CD8-positive, alpha-beta T cell (primary cell): ENCODE measurements at places on chromosomes 11 and 22.
A peak's percentile ranks its signal among the peaks of the same experiment; 100 is the strongest.

GRCh38 chr22:47619631-47620030 is 857.2 kb downstream of the TBC1D22A start:
- no peak for DNase-seq

DNA sequence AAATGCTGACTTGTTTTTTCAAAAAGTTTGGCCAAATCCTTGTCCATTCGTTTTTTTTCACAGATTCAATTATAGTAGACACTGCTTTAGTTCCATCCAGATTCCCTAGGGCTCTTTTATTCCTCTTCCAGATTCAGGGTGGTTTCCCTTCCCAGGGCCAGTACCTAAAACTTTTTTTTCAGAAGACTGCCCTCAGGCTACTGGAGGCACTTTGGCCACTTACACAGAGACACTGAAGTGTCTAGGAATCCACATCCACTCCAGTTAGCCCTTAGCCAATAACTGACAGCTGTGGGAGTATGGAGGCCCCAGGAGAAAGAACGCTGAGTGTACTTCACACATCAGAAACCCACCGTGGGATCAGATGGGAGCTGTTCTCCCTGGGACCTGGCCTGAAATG is 77.3 kb downstream of the CCDC34 start:
- DNase-seq = no peak

DNA sequence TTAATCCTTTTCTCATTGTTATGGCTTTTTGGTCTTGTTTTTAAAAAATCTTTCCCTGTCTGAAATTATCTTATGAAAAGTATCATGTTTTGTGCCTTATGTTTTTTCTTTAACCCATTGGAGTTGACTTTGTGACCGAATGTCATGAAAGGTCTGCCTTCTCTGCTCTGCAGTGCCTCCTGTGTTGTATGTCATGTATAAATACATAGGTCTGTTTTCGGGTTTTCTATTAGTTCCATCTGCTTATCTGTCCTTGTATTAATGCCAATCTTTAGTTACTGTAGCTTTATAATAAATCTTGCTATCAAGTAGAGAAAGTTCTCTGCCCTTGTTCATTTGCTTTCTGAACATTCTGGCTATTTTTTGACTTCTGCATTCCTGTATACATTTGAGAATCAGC is 73.0 kb downstream of the ZBTB44 start:
- no peak for DNase-seq

GRCh38 chr11:132561937-132562336 is 970.4 kb downstream of the OPCML start:
- DNase-seq = no peak

DNA sequence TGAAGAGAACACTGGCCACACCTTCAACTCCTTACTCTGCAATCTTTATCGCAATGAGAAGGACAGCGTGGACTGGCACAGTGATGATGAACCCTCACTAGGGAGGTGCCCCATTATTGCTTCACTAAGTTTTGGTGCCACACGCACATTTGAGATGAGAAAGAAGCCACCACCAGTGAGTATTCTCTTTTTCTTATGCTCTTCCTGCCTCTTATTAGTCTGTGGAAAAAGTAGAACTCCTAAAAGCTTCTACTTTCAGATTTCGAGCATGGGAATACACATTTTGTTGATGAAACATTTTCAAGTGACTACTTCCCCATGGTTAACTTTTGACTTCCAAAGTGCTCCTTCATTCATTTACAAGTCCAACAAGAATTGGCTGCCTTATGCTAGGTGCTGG is 20.9 kb downstream of the ALKBH3 start:
- DNase-seq = no peak

DNA sequence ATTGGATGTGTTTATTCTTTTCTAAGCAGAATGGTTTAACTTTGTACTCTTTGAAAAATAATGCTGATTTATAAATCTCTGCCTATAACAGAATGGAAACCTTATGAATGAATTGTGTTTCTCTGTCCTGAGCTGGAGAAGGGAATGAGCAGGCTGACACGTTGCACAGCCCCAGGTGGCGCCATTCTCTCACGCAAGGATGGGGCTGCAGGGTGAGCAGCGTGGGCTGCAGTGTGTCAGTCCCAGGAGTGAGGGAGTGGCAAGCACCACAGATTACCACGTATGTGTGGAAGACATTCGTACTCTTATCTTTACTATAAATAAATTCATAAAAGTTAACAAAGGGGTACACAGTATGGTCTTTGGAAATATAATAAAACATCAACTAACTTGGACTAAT is 33.4 kb downstream of the FDX1 start:
- DNase-seq = peak; percentile 54

- no peak for DNase-seq
Measured at GRCh38 chr11:69157156-69157821, 1.6 kb downstream of the SMIM38 start.

DNA sequence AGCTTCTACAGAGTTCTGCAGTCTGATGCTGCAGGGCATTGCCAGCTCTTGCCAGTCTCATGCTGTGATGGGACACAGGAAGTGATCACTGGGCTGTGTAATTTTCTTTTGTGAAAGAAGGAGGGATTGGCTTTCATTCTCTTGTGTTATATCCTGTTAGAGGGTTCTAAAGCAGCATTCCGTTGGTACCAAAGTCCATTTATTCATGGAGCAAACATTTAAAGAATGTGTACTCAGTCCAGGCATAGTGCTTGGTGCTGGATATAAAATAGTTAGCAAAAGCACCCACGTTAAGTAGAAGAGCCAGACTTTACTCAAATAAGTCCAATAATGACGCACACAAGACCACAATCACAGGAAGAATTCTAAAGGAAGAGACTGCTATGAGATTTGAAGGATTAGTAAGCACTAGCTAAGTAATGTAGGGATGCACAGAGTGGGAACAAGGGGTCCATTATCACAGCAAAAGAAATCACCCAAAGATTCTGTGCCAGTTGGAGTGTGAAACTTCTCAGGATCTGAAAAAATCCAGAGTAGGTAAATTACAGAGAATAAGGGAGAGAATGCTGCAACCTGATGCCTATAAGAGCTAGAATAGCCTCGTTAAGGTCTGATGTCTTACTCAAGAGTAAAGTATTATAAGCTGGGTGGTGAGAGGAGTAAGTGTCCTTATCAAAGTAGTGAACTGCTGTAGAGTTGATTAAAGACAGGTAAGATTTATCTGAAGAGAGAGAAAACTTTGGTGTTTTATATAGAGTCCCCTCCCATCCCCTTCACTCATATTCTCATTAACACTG is 728.3 kb downstream of the METTL15 start:
- no peak for DNase-seq

- no peak for DNase-seq
Measured at GRCh38 chr11:76577921-76578653, 92.5 kb downstream of the LRRC32 start.

- no peak for DNase-seq
Measured at GRCh38 chr11:48073031-48073861, 92.9 kb downstream of the PTPRJ start.

GRCh38 chr22:47114813-47115517 is 352.5 kb downstream of the TBC1D22A start:
- no peak for DNase-seq

GRCh38 chr11:35030716-35031213 is 108.2 kb upstream of the CD44 start:
- no peak for DNase-seq

DNA sequence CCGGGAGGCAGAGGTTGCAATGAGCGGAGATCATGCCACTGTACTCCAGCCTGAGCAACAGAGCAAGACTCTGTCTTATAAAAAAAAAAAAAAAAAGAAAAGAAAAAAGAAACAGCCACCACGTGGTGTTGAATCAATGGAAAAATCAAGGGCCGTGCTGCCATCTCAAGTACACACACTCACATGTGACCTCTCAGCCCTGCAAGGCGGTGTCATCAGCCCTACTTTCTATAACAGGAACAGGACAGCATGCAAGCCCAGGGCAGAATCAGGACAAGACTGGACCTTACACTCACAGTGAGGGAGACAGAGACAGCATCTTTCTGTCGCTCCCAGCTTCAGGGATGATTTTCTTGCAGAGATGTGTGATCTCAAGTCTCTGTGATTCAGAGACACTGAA is 179.6 kb downstream of the MPPED1 start:
- DNase-seq = no peak

- DNase-seq = no peak
Measured at GRCh38 chr11:32098142-32098903, 7.4 kb downstream of the RCN1 start.

GRCh38 chr22:36042240-36042639 is 13.6 kb upstream of the RBFOX2 start:
- DNase-seq = no peak

- no peak for DNase-seq
Measured at GRCh38 chr11:97461934-97462333, 1072.1 kb downstream of the JRKL start.

- DNase-seq = peak; percentile 65
Measured at GRCh38 chr11:64971421-64972233, at the start of gene MAJIN. Gene MAJIN, minus strand, starts transcription at chr11:64972108. Its CDS starts 12,703 bp downstream, at chr11:64959405.

DNA sequence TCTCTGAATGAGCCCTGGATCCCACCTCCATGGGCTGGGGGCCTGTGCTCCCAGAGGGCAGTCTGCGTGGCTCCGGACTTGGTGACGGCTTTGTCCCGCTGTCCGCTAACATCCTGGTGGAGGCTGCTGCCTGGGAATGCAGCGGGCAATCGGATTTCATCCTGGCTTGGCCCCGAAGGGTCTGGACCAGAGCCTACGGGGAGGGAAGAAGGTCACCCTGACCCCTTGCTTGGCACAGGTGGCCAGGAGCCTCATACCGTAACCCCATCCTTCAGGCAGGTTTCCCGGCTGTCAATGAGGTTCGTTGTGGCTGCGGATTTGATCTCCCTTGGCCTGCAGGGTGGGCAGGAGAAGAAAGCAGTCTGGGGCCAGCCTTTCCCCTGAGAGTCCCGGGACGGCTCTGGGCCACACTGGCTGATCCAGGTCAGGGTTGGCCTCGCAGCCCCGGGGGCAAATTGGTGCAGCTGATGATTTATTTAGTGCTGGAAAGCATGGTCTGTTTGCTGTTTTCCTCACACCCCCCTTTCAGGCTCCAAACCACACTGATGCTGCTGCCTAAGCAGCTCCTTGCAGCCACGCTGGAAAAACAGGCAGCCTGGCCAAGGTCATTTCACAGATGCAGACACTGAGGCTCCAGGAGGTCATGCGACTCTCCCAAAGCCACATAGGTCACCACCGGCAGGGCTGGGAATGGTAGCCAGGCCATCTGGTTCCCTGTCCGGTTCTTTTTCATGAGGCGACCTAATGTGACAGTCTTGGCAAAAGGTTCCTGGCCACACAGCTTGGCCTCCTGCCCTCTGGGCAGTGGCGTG is 15.0 kb downstream of the PRDM11 start:
- no peak for DNase-seq

DNA sequence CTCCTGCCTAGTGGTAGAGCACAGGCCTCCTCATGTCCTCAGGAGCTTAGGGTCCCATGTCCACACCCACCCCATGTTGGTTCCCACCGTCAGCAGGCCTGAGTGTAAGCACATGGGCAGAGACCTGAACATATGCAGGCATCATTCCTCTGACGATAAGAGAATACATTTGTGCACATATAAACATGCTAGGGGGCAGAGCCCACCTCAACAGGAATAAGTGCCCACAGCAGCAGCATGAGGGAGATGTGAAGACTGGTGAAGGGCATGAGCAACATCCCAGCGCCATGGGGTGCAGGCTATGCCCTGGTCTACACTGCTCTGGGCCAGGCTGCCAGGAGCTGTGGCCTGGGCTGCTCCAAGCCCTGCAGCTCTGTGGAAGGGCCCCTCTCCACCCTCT is 16.9 kb downstream of the ADORA2A start:
- no peak for DNase-seq

DNA sequence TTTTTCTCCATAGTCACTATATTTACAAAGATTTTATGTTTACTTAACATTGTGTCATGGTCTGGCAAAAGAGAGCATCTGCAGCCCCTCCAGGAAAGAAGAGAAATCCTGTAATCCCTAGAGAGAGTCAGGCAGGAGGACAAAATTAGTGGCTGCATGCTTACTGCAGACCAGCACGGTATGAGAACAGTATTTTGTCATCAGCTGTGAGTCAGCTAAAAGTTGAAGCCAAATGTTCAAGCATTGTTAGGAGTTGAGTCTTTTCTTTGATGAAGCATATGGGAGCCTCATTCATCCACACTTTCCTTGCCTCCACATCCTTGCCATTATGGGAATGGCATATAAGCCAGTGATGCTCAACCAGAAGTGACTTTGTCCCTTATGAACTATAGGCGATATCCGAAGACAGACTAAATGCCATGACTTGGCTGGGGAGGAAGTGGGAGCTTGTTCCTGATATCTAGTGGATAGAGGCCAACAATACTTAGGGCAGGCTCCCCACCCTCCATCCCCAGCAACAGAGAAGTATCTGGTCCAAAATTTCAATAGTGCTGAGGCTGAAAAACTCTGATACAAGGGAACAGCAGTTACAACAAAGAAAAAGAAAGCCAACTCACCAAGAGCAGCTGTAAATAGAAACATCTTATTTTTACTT is 112.0 kb upstream of the OR5AK2 start:
- DNase-seq = no peak

GRCh38 chr22:38868886-38869381 is 3.1 kb downstream of the CBX6 start:
- DNase-seq = peak; percentile 88

GRCh38 chr11:118090545-118091162 is 3.9 kb upstream of the SMIM35 start:
- no peak for DNase-seq

GRCh38 chr22:23000657-23001347 is 69.5 kb upstream of the GNAZ start:
- no peak for DNase-seq

DNA sequence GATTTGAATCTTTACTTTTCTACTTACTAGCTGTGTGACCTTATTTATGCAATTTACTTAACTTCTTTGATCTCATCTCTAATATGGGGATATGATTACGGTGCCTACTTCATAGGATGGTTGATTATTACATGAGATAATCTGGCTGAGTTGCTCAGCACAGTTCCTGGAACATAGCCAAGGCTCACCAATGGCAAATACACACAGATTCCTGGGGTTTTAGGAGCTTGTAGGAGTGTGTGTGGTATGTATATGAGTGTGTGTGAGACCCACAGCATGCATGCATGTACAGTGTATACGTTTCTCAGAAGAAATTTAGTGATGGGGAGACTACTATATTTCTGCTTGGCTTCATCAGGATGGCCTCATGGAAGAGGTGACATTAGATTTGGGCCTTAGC is 256.9 kb downstream of the KIRREL3 start:
- DNase-seq = no peak

GRCh38 chr22:44271010-44271500 is 41.7 kb downstream of the SHISAL1 start:
- DNase-seq = no peak

DNA sequence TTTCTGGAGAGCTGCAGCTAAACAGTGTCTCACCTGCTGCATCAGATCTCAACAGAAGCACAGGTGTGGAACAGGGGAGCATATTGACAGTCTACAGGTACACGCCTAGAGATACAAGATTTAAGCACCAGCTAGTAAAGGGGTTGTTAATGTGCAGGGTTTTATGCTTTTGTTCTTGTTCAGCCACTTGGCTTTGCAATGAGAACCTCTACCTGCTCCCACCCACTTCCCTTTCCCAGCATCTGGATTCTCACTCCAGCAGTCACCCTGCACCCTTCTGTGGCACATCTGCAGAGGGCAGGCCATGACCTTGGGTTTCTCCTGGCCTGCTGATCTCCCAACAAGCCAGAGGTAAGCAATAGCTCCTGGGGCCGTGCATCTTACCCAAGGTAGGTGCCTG is 446.6 kb downstream of the BUD13 start:
- DNase-seq = no peak

- no peak for DNase-seq
Measured at GRCh38 chr11:22795914-22796313, 33.7 kb downstream of the SVIP start.

GRCh38 chr11:33515347-33515746 is 185.3 kb downstream of the C11orf91 start:
- no peak for DNase-seq

- DNase-seq = peak; percentile 33
Measured at GRCh38 chr11:61791737-61792309, 576 bp downstream of the TMEM258 start.
